ENCODE measurements at places on chromosomes 5 and 9.

- no peak for DNase-seq
These were observed 67.4 kb downstream of the FBN2 start for GRCh38 chr5:128470663-128471062.

DNA sequence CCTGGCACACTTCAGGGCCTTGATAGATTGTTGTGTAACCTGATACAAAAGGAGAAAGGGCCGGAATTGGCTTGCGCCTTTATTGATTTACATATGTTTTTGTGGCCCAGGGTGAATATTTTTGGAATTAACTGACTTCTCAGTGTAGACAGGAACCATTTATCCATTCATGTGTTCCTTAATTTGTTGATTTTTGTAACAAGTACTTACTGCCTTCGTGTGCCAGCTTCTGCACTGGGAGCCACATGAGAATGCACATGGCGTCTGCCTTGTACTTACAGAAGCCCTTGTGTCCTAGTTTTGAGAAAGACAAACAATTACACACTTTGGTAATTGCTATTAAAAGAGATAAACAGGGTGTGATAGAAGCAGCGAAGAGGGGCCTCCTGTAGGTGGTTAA, 26.4 kb downstream of the EHMT1 start:
- DNase-seq, result no peak

DNA sequence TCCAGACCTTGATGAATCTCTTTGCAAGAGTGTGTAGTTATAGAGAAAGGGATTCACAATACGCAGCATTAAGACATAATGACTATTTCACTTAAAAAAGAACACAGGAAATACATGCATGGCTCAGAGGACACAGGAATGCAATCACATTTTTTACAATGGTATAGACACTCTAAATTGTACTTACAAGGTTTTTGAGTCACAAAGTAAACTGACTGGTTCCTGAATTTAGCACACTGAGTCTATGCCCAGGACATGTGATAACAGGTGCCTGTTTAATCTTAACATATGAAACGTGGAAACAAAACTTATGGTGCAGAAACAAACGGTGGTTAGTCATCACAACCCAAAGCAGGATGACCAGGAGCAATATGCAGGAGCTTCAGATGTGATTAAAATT, 6.7 kb downstream of the EPB41L4A start:
- DNase-seq, result peak; percentile 48

DNA sequence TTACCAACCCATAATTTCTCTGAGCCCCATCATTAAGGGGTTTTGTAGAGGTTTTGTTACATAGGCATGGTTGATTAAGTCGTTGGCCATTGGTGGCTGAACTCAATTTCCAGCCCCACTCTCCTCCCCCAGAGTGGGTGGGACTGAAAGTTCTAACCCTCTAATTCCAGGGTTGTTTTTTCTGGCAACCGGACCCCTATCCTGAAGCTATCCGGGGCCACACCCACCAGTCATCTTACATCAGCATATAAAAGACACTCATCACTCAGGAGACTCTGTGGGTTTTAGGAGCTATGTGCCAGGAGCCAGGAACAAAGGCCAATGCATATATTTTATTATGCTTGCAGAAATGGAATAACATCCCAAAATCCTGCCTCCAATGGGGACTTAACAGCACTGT, 186.0 kb downstream of the NXNL2 start:
- no peak for DNase-seq

DNA sequence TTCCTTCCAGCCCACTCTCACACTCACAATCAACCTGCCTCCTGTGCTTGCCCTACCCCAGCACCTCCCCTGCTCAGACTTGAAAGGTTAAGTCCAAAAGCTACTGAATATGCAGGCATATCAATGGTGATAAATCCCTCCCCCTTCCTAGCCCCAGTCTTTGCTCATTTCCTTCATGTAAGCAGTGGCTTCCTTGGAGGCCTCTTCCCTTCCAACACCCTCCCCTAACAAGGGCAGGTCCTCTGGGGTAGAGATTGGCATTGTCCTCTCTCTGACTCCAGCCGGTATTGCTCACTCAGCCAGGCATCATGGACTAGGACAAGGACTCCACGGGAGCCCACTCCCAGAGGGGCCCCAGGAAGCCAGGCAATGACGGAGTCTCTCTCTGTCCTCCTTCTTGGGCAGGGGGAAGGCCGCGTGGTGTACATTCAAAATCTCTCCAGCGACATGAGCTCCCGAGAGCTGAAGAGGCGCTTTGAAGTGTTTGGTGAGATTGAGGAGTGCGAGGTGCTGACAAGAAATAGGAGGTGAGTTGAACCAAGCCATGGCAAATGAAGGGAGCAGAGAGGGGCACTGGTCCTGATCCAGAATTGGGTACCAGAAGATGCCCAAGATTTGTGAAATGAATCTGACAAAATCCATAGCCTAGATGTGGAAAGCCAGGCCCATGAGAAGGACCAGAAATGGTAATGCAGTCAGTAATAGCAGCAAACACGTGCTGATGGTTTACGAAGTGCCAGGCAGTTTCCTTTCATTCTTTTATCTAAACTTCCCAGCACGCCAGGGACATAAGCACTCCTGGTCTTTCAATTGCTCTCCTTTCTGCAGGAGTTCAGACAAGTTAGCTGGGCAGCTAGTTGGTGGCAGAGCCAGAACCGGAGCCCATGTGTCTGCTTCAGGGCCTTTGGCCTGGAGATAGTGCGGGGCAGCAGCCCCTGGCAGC, 102.5 kb downstream of the PDE6A start:
- DNase-seq, result no peak

DNA sequence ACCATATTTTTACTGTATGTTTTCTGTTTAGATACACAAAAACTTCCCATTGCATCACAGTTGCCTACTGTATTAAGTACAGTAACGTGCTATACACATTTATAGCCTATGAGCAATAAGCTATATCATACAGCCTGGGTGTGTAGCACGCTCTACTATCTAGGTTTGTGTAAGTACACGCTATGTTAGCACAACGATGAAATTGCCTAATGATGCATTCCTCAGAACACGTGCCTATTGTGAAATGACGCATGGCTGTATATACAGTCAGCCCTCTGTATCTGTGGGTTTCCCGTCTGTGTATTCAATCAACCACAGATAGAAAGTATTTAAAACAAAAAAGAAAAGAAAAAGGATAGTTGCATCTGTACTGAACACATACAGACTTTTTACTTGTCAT, 64.2 kb downstream of the SGCD start:
- DNase-seq, result no peak

GRCh38 chr5:61115968-61116367, 46.3 kb downstream of the SMIM15 start:
- DNase-seq, result no peak

DNA sequence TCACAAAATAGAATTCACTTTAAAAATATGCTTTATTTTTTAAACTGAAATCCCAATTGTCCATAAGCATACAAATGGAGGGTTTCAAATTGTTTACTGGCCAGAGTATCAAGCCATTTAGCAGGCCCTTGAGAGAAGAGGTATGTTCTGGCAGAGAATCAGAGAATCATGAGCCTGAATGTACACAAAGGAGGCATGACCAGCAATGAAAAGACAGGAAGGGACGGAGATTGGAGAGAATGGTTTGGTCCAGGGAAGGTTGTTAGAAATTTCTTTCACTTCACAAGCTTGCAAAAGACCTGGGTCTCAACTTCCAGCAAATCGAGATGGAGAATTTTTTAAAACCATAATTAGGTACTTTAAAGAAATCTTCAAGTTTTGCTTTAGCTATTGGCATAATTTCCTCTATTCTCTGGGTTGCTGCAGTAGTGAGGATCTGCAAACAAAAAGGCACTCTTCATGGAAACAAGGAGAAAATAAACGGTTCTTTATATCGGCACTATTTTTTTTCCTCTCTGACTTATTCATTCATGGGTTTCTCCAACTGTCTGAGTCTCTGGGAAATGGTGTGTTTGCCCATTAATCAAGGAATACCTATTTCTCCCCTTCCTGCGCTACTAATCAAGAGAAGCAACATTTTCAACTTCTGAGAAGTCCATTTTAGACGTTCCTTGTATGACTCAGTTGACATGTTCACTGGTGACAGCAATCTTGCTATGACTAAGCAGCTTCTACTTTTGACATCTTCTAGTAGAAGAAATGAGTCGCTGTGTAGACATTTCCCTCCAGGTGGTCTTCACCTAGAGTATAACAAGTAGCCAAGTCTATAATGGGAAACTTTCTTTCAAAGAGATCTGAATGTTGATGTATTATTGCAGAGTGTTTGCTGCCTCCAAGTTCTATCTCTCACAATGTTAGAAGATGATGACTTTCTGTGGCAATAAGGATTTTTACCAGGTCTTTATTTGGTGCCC, 23.1 kb upstream of the ERCC6L2 start:
- DNase-seq, result peak; percentile 37

GRCh38 chr5:181100121-181100875, 30.7 kb downstream of the OR2V1 start:
- DNase-seq, result no peak

DNA sequence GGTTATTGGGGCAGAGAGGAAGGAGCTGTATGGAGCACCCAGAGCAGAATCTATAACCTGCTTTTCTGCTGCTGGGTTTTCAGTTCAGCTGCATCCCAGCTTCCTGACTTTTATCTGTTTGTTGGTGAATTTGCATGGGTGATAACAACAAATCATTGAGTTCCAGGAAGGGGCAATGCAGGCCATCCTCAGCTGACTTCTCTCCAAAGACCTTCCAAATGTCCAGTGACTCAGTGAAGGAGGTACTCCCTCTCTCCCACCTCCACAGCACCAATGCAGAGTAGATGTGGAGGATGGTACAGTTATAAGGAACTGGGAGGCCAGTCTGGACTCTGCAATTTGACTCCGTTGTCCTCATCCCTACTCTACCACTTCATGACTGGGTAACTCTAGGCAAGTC, 1.6 kb upstream of the TXN start:
- DNase-seq, result no peak

GRCh38 chr5:149418910-149419531, 39.9 kb upstream of the IL17B start:
- no peak for DNase-seq

DNA sequence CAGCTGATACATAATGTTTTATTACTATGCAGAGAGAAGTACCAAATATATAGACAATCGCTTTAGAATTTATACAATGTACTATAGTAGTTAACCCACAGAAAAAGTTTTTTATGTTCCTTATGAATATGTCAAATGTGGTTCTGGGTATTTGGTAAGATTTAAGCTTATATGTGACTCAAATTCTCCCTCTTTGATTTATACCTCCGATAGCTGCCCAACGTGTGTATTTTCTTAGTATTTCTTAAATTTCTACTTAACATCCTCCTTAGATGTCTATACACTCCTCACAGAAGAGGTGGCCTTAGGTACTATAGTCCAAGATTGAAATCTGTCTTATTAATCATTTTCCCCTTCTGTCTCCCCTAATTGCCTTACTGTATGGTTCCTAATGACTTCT, 138.6 kb upstream of the TNFAIP8 start:
- no peak for DNase-seq

DNA sequence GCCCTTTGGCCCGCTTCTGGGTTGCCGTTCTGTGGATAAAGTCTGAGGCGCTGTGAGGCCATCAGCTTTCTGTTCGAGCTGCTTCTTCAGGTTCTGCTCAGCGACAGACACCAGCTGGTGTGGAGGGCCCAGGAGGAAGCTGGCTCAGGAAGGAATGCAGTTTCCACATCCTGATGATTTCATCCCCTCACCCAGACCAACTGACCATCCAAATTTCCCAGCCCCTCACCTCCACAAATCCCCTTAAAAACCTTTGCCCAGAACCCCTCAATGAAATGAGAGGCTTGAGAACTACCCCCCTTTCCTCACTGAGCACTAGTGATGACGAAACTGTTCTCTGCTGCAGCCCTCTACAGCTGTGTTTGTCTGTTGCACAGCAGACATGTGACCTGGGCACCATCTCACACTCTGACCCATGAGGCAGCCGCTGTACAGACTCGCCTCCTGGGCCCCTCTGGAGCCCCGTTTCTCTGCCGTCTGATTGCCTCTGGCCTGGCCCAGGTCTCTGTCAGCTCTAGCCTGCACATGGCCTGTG, 45.4 kb downstream of the SPATA31C2 start:
- DNase-seq, result no peak

- DNase-seq, result no peak
These were observed 167.1 kb upstream of the RAI14 start for GRCh38 chr5:34488984-34489383.

GRCh38 chr5:141359790-141360426, at the start of gene PCDHGB2:
Gene PCDHGB2, plus strand, starts transcription at chr5:141359994. Its CDS starts 142 bp downstream, at chr5:141360136.
- peak; percentile 3 for DNase-seq

GRCh38 chr5:126753227-126753626, 23.7 kb upstream of the LMNB1 start:
- DNase-seq, result no peak

- DNase-seq, result no peak
These were observed 13.6 kb downstream of the GGTA1 start for GRCh38 chr9:121486043-121486442.

DNA sequence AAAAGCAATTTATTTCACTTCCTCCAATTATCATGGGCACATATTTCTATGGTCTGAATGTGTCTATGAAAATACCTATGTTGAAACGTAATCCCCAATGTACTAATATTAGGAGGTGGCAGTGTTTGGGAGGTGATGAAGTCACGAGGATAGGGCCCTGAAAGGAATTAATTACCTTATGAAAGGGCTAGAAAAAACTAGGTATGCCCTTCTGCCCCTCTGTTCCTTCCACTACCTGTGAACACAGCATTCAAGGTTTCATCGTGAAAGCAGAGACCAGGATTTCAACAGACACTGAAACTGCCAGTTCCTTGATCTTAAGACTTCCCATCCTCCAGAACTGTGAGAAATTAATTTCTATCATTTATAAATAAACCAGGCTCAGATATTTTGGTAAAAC, 1037.1 kb upstream of the C9orf72 start:
- no peak for DNase-seq

DNA sequence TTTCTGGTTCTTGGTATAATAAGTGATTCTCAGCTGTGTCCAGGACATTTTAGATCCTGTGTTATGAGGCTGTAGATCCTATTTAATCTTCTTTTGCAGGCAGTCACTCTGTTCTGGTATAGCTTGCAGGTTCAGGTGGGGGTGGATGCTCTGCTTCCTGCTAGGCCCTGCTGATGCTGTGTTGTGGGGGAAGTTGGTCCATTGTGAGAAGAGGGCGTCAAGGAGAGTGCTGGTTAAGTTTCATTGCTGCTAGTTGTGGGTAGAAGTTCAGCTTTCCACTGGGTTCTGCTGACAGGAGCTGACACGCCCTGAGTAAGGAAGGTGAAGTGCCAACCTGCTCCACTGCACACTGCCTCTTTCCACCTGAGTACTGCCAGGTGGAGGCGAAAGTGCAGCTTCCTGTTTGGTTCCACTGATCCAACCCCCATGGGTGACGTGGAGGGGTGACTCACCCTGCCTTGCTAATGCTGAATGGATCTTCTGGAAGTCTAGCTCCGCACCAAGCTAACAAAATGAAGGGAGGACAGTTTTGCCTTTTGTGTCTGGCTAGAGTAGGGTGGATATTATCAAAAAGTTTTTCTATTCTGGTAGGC, 16.3 kb downstream of the NMRK1 start:
- DNase-seq, result no peak

All from ACHN (cell line).